ENCODE measurements at places on chromosomes 11 and 22. TPM values are rescaled to one million over a fixed set of nuclear protein-coding genes. Genes with fewer than 3 reads are reported as not detected.

Gene F2
- 0.14 TPM for total RNA-seq

Gene MMP7
- 0.11 TPM for total RNA-seq

Gene OR52E8
- not detected for total RNA-seq

- DNase-seq, result no peak
Measured at GRCh38 chr11:131409345-131409744, 38.9 kb downstream of the NTM start.

- peak; percentile 5 for DNase-seq
Measured at GRCh38 chr22:28341001-28341400, 338.6 kb downstream of the TTC28 start.

- no peak for DNase-seq
Measured at GRCh38 chr22:22009661-22010060, 27.1 kb upstream of the TOP3B start.

Gene PARVB
- total RNA-seq, result 140 TPM

- DNase-seq, result no peak
Measured at GRCh38 chr11:134270250-134270714, 5.9 kb upstream of the GLB1L3 start.

Gene RIC3
- under 0.01 TPM for total RNA-seq

- no peak for DNase-seq
Measured at GRCh38 chr11:103602840-103603239, 433.6 kb upstream of the DDI1 start.

Gene TTLL12
- total RNA-seq, result 45.2 TPM

Gene C22orf42
- not detected for total RNA-seq

GRCh38 chr22:36329254-36330078 lies 58.3 kb downstream of the MYH9 start:
- DNase-seq, result peak; percentile 96

Gene MMP8
- not detected for total RNA-seq

DNA sequence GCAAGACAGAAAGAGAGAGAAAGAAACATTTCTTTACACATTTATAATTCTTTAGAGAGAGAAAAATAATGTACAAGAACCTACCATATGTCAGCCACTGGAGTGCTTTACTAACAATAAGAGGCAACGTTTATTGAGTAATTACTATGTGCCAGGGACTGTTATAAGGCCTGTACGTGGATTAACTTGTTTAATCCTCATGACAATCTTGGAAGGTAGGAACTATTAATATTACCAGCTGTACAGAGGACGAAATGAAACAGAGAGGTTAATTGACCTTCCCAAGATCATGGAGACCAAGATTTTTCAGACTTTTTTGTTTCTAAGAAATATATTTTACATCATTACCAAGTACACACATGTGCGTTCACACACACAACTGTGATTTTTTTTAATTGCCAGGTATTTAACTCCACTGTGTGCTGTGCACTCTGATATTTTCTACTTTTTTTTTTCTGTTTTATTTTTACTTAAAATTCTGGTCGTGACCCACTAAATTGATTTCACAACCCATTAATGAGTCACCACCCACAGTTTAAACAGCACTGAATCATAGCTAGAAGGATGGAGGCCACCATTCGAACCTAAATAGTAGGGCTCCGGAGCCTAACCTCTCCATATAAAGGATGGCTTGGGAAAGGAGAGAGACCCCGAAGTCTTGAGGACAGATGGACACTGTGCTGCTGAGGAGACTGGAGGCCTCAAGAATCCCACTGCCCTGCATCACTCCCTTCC lies 21.4 kb downstream of the CREB3L1 start:
- DNase-seq, result no peak

Gene FAM180B
- not detected for total RNA-seq

Gene SLC5A1
- not detected for total RNA-seq

Gene CPT1A
- 89.4 TPM for total RNA-seq

DNA sequence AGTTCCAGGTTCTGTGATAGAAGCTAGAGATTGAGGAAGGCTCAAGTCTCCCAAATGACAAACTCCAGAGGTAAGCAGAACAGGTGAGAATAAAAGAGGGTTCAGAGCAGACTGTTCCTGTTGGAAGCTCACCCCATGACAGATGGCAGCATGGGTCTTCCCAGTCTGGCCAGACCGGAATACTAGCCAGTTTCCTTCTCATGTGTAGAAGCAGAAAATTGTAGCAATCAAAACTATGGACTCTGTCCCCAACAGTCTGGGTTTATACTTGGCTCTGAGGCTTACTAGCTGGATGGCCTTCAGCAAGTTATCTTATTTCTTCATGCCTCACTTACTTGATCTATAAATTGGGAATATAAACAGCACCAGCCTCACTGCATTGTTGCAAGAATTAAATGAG lies 494.8 kb downstream of the MN1 start:
- no peak for DNase-seq

DNA sequence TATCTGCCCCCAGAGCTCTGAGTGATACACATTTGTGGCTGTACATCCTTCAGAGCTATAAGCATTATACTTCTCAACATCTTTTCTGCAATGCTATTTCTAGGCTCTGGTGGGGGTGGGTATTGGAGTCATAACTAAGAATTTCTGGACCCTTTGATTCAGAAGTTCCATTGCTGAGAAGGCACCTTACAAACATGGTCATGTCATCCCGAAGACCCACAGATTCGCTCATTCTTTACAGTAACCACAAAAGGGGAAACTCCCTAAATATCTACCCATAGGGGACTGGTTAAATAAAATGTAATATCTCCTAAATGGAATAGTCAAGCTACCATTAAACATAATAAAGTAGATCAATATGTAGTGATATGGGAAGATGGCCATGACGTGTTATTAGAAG lies 98.8 kb downstream of the PRR5L start:
- no peak for DNase-seq

GRCh38 chr22:24054356-24054755 lies 43.3 kb downstream of the CABIN1 start:
- DNase-seq, result no peak

Gene MAPK8IP2
- 0.13 TPM for total RNA-seq

Gene KLHDC7B
- not detected for total RNA-seq

DNA sequence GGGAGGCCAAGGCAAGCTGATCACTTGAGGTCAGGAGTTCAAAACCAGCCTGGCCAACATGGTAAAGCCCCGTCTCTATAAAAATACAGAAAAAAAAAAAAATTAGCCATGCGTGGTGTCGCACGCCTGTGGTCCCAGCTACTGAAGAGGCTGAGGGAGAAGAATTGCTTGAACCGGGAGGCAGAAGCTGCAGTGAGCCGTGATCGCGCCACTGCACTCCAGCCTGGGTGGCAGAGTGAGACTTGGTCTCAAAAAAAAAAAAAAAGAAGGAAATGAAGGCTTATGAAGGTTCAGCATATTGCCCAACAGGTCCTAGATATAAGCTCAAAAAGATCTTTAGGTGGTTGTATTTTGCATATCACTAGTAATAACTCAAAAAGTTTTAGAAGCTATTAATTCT lies 10.2 kb downstream of the ATL3 start:
- DNase-seq, result no peak

Gene TRIM49
- not detected for total RNA-seq

Gene ACTN3
- 0.07 TPM for total RNA-seq

- no peak for DNase-seq
Measured at GRCh38 chr22:40703174-40703573, 23.9 kb downstream of the MCHR1 start.

Gene CLCF1
- 2.2 TPM for total RNA-seq

DNA sequence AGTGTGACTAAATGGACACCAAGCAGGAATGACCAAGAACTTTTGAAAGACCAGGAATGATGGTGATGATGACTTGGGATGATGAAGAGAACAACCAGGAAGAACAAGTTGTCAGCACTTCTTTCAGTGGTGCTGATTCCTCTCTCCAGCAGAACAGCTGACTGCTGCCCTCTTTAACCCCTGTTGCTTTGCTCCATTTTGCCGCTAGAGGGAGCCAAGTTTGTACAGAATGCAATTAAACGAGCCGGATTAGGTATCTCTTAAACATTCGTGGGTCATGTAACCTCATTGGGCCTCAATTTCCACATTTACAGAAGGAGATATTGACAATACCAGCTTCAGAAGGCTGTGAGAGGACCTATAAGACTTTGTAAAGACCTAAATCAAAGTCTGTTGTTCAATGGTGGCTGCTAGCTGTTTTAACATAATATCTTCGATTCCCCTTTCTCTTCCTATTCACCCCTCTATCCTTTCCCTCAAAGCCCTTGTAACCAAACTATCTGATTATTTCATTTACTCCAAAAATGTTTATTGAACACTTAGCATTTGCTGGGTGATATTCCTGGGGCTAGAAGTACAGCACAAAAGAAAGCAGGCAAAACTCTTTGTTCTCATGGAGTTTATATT lies 1.9 kb downstream of the OR4S1 start:
- DNase-seq, result peak; percentile 2

- DNase-seq, result no peak
Measured at GRCh38 chr11:109155291-109155690, 266.7 kb upstream of the C11orf87 start.

DNA sequence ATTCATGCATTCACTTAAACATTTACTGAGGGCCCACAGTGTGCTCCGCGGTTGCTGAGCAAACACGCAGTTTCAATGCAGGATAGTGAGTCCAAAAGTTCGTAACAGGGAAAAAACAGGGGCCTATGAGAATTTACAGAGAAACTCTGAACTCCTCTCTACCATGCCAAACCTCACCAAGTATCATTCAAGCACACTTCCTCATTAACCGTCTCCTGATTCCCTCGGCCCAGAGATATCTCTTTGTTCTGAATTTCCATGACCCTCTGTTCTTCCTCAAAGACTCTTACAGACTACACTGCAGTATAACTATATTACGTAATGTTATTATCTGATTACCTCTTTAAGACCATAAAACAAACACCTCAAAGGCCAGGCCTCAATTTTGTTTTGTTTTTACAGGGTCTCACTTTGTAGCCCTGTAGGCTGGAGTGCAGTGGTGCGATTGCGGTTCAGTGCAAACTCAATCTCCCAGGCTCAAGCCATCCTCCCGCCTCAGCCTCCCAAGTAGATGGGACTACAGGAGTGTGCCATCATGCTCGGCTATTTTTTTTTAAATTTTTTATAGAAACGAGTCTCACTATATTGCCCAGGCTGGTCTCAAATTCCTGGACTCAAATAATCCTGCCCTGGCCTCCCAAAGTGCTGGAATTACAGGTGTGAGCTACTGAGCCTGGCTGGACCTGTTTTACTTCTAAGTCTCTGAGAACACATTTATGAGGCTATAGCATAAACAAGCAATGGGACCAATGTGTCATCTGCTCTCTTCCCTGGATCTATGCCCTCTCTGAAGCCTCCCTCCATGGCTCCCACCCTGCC lies 3.6 kb downstream of the HPS4 start:
- DNase-seq, result no peak

- DNase-seq, result no peak
Measured at GRCh38 chr22:46031965-46032851, 55.2 kb upstream of the WNT7B start.

DNA sequence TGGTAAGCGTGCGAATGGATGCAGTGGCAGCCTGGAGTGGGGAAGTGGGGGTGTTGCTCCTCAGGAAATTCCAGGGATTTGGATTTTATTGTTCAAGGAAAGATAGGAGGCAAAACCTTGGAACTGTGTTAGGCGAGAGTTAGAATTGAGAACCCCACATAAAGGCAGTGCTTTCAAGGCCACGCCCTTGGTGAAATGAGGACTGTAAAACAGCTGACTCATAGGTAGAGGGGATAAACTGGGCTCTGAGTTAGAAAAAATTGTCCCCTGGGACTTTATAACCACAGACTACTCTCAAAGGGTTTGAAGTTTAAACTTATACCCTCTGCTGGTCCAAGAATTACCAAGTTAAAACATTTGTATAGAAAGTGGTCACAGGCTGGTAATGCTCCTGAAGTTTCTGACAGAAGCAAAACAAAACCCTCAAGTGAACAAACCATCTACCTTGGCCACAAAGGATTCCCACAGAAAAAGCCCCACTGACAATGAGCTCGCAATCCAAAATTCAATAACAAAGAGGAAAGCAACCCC lies 250.3 kb upstream of the TBCEL start:
- peak; percentile 47 for DNase-seq
